ENCODE measurements at places on chromosomes 7 and 10. TPM values are rescaled to one million over a fixed set of nuclear protein-coding genes. Genes with fewer than 3 reads are reported as not detected.

- H3K27ac ChIP-seq, result no peak overlapping the region
- DNase-seq, result no peak
- no peak overlapping the region for H3K4me3 ChIP-seq
- H3K4me1 ChIP-seq, result no peaks in the 10 kb centered on the region
These were observed 478.3 kb downstream of the DNAJB6 start for GRCh38 chr7:157814931-157815705.

GRCh38 chr10:1522237-1522636 is 215.1 kb downstream of the ADARB2 start:
- H3K27ac ChIP-seq, result no peak overlapping the region
- no peaks in the 10 kb centered on the region for H3K36me3 ChIP-seq
- no peaks in the 10 kb centered on the region for H3K4me1 ChIP-seq
- no peak overlapping the region for H3K4me3 ChIP-seq

DNA sequence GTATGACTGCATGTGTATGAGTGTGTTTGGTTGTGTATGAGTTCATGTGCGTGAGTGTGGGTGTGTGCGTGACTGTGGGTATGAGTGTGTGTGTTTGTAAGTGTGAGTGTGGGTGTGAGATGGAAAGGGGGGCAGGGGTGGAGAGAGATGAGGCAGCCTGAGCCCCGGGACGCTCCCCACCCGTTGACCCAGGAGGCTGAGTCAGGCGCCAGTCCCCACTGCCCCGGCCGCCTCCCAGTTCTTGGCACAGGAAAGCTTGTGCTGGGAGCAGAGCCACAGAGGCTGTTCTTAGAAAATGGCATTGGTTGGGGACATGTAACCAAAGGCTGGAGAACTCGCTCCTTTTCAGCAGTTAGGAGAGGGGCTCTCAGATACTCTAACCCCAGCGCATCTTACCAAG is 27.8 kb upstream of the NUB1 start:
- H3K36me3 ChIP-seq, result no peaks in the 10 kb centered on the region
- no peak overlapping the region for H3K4me3 ChIP-seq
- H3K27ac ChIP-seq, result no peak overlapping the region
- DNase-seq, result no peak
- H3K27me3 ChIP-seq, result peaks cover 15% of the 10 kb centered on the region

DNA sequence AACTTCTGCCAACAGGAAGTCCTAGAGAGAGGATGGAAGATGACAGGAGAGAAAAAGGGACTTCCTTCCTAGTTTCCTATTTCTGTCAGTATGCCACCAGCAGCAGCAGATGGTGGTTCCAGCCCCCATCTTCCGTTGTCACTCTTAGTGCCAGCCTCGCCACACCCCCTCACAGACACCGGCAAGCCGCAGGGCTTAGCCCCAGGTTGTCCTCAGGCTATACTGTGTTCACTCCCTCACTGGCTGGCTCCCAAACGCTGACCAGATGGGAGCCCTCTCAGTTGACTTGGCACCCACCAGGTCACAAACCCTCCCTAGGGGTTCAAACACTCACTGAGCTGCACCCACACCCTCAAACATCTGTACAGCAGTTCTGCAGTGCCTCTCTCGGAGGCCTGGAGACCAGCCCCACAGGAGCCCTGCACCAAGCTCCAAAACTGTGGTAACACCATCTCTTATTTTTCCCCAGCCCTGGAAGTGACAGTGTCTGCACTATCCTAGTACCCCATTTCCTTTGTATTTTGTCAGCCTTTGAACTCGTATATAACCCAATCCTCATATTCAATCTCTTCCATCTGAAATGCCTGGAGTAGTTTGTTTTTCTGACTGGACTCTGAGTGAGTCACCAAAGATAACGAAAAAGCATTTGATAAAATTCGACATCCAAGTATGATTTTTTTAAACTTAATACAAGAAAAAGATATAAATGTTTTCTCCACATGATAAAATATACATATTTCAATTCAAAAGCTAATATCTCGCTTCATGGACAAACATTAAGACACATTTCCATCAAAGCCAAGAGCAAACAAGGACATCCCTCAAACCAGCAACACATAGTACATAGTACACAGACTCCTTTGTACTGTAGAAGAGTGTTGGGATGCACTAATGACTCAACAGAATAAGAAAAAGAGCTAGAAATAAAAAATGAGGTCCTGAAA is 34.5 kb downstream of the SMURF1 start:
- peaks cover 3% of the 10 kb centered on the region for H3K4me1 ChIP-seq
- no peak for DNase-seq
- no peak overlapping the region for H3K27ac ChIP-seq
- no peaks in the 10 kb centered on the region for H3K27me3 ChIP-seq
- H3K4me3 ChIP-seq, result no peak overlapping the region

- peaks cover 42% of the 10 kb centered on the region for H3K36me3 ChIP-seq
- no peak overlapping the region for H3K4me3 ChIP-seq
- H3K27me3 ChIP-seq, result no peaks in the 10 kb centered on the region
These were observed 52.3 kb upstream of the GJD4 start for GRCh38 chr10:35552650-35553342.

DNA sequence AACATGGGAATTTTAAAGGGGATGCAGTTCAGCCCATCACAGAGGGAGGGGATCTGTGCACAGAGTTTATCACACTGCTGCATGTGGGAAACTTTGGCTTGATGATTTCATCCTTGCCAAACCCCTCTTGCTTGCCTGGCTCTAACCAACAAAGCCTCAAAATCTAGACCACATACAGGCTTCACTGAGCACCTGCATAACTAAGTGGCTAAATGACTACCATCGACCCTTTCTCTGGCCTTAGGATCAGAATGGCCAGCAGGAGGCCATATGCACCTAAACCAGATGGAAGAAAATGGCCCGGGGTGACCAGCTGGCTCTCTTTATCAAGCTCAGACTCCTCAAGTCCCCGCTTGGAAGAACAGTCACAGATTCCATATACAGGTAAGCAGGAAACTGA is 15.6 kb upstream of the ZNF25 start:
- no peak overlapping the region for H3K27ac ChIP-seq
- no peaks in the 10 kb centered on the region for H3K4me1 ChIP-seq
- no peaks in the 10 kb centered on the region for H3K36me3 ChIP-seq
- DNase-seq, result peak; percentile 19

- H3K27ac ChIP-seq, result no peak overlapping the region
- DNase-seq, result no peak
- H3K36me3 ChIP-seq, result no peaks in the 10 kb centered on the region
- no peak overlapping the region for H3K4me3 ChIP-seq
These were observed 165.1 kb downstream of the GLRX3 start for GRCh38 chr10:130301021-130301892.

DNA sequence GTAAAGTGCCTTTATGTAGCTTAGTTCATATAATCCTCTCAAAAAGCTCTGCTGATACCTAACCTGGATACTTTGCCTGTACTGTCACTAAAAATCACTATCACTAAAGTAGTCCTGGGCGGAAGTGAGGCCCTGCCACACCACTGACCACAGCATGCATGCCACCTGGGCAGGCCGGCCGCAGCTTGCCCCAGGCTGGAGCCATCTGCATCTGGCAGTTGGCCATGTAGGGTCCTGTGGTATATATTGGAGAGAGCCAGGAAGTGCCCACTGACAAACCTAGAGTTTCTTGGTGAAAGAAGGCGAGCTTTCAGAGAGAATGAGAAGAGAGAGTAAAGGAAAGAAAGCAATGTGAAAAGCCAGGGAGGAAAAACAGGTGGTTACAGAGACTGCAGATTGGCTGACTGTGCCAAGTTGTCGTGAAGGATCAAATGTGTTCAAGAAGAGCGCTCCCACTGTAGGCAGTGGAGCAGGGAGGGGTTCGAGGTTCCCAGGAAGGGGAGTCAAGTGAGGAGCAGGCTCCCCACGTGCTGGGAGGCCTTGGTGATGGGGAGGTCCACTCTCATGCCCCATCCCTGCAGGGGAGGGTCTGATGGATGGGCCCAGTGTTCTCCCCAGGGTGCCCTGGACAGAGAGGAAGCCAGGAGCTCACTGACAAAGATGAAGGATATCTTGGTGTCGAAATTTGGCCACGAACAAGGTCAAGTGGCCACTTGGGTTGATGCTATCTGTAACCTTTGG is 13.6 kb downstream of the LOXL4 start:
- H3K4me3 ChIP-seq, result no peak overlapping the region
- DNase-seq, result no peak
- no peaks in the 10 kb centered on the region for H3K27me3 ChIP-seq
- no peaks in the 10 kb centered on the region for H3K36me3 ChIP-seq

RET gene
- 0.04 TPM for total RNA-seq

WNT8B gene
- not detected for total RNA-seq

RBP4 gene
- 0.91 TPM for total RNA-seq

RAB11FIP2 gene
- 4.7 TPM for total RNA-seq
